Thoracic aorta (tissue), 2 donors: ENCODE measurements at places on chromosomes 3 and 15. TPM values are rescaled to one million over a fixed set of nuclear protein-coding genes. Genes with fewer than 3 reads are reported as not detected.

DNA sequence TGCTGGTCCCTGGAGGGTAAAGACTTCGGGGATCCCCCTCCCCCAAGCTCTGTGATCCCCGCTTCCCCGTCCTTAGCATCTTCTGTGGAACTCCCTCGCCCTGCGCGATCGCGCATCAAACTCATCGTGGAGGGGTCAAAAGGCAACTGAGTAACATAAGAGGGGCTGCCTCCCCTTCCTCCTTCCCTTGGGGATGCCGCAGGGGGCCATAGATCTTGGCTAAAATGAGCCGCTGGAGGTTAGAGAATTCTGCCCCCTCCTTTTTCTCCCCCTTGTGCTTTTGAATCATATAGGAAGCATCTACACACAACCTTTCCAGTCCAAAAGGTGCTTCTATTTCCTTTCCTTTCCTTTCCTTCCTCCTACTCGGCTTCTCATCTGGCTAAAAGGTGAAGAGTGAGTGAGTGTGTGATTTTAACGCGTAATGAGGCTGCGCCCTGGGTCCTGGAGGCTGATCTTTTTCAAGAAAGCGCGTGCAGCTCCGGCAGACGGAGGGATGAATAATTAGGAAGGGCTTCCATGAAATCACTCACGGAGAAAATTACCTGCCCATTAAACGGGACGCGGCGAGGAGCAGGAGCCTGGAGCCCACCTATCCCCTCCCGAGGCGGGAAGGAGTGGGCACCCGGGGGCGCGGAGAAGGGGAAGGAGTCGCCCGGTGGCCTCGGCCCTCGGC is 831 bp upstream of the ROBO2 start:
- H3K4me3 ChIP-seq = peak overlapping the region; percentile 79
- H3K27me3 ChIP-seq = no peaks in the 10 kb centered on the region
- DNase-seq = no peak
- no peaks in the 10 kb centered on the region for H3K36me3 ChIP-seq
- H3K4me1 ChIP-seq = no peaks in the 10 kb centered on the region

Gene SAXO2
- total RNA-seq = not detected

- H3K36me3 ChIP-seq = no peaks in the 10 kb centered on the region
- H3K27ac ChIP-seq = no peak overlapping the region
- DNase-seq = no peak
- no peaks in the 10 kb centered on the region for H3K27me3 ChIP-seq
- no peak overlapping the region for H3K4me3 ChIP-seq
Observed at GRCh38 chr3:117439812-117440211, 730.2 kb downstream of the TUSC7 start.

Gene DUOXA2
- not detected for total RNA-seq

GRCh38 chr3:167246252-167246651 is 133.8 kb downstream of the ZBBX start:
- no peaks in the 10 kb centered on the region for H3K4me1 ChIP-seq
- H3K36me3 ChIP-seq = no peaks in the 10 kb centered on the region
- no peak for DNase-seq
- H3K27ac ChIP-seq = no peak overlapping the region
- H3K4me3 ChIP-seq = no peak overlapping the region

DNA sequence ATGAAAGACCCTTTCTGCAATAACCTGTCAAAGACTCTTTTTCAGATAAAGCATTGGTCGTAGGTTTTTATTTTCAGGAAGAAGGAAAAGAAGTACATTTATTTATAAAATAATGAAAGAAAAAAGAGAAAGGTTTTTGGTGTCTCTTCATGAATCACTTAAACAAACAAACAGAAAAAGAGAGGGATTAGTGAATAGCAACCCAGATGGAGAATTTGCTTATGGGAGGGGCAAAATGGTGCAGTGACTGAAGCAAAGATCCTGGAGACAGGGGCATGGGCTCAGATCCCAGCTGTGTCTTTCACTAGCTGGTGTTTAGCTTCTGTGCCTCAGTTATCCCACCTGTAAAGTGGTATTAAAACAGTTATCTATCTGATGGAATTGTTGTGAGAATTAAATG is 78.6 kb upstream of the PFN2 start:
- no peaks in the 10 kb centered on the region for H3K4me1 ChIP-seq
- H3K27me3 ChIP-seq = no peaks in the 10 kb centered on the region
- H3K36me3 ChIP-seq = no peaks in the 10 kb centered on the region
- H3K27ac ChIP-seq = no peak overlapping the region

- H3K27ac ChIP-seq = no peak overlapping the region
- no peaks in the 10 kb centered on the region for H3K27me3 ChIP-seq
- no peak for DNase-seq
- no peaks in the 10 kb centered on the region for H3K4me1 ChIP-seq
- no peaks in the 10 kb centered on the region for H3K36me3 ChIP-seq
- H3K4me3 ChIP-seq = no peak overlapping the region
Observed at GRCh38 chr3:146636881-146637280, 31.7 kb upstream of the PLSCR5 start.

- H3K36me3 ChIP-seq = no peaks in the 10 kb centered on the region
- no peak overlapping the region for H3K4me3 ChIP-seq
- no peaks in the 10 kb centered on the region for H3K27me3 ChIP-seq
- H3K4me1 ChIP-seq = peaks cover 20% of the 10 kb centered on the region
- DNase-seq = no peak
Observed at GRCh38 chr15:66878761-66879160, 176.7 kb downstream of the SMAD6 start.

Gene LIPC
- total RNA-seq = not detected

Gene MIX23
- total RNA-seq = 10.7 TPM

DNA sequence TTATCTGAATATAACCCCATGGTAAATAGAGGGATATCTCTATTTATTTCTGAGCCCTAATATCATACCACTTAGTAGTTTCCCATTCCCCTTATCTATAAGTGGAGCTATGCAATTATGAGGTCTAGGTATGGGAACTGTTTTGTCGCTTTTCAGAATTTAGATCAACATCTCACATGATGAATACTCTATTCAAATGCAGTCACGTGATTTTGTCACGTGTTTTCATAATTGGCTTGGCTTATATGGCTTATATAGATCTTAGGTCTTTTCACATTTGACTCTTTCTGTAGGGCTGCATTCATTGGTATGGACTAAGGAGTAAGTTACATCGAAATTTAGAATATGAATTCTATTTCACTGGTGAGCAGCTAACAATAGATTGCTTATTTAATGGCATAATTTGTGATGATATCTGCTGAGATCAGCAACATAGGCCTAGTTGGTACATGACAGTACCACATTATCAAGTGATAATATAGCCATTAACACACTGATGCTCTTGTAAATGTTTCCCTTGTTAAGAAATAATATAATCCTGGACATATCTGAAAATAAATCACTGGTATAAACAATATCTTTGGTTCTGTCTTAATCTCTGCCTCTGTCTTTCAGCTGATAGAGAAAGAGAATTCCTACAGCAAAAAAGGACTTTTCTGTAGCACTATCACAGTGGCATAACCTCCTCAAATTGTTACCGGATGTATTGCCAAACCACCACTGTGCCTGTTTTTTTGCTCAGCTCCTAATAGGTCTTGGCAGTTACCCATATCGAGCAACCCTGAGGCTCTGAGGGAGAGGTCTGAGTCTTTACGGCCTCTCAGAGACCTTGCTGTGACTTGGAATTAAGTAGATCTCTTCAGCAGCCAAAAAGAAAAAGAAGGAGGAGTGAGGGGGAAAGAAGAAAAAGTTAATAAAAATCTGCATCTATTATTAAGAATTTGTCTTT is 357.1 kb downstream of the ZPLD1 start:
- no peaks in the 10 kb centered on the region for H3K36me3 ChIP-seq
- DNase-seq = no peak
- H3K4me3 ChIP-seq = no peak overlapping the region
- H3K4me1 ChIP-seq = no peaks in the 10 kb centered on the region
- H3K27ac ChIP-seq = no peak overlapping the region
- no peaks in the 10 kb centered on the region for H3K27me3 ChIP-seq

- H3K4me1 ChIP-seq = no peaks in the 10 kb centered on the region
- no peaks in the 10 kb centered on the region for H3K36me3 ChIP-seq
- H3K4me3 ChIP-seq = no peak overlapping the region
- DNase-seq = no peak
- H3K27ac ChIP-seq = no peak overlapping the region
Observed at GRCh38 chr15:87805117-87805820, 451.3 kb downstream of the NTRK3 start.

GRCh38 chr3:97895216-97895615 is 73.4 kb downstream of the CRYBG3 start:
- H3K4me3 ChIP-seq = no peak overlapping the region
- H3K27ac ChIP-seq = no peak overlapping the region
- no peaks in the 10 kb centered on the region for H3K4me1 ChIP-seq
- H3K27me3 ChIP-seq = no peaks in the 10 kb centered on the region
- H3K36me3 ChIP-seq = no peaks in the 10 kb centered on the region
- no peak for DNase-seq
